ENCODE measurements at places on chromosomes 1 and 21. TPM values are rescaled to one million over a fixed set of nuclear protein-coding genes. Genes with fewer than 3 reads are reported as not detected.

GRCh38 chr1:172069051-172069450 lies 227.8 kb downstream of the DNM3 start:
- no peak for DNase-seq

DNA sequence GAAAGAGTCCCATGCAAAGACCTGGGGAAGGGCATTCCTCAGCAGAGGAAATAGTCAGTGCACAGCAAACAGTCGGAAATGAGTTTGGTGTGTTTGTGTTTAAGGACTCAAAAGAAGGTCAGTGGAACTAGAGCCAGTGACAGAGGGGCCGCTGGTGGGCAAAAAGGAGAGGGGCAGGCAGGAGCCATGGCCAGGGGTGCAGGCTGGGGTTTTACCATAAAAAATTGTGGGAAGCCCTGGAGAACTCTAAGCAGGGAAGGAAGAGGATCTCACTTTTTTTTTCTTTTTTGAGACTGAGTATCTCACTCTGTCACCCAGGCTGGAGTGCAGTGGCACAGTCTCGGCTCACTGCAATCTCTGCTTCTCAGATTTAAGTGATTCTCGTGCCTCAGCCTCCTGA lies 33.7 kb upstream of the TARDBP start:
- DNase-seq = no peak

The ARHGEF11 gene
- 37.0 TPM for polyA plus RNA-seq

The EFNA1 gene
- polyA plus RNA-seq = 94.7 TPM

All from right lung (tissue), 10 donors.